Stimulated activated naive B cell treated with anti-CD40 and anti-IgM and Interleukin-4, amounts not matched to agents 10 μg/mL and 1 μg/mL and 100 μg/mL, for 72 hours (primary cell): ENCODE measurements at places on chromosomes 6 and 20.

DNA sequence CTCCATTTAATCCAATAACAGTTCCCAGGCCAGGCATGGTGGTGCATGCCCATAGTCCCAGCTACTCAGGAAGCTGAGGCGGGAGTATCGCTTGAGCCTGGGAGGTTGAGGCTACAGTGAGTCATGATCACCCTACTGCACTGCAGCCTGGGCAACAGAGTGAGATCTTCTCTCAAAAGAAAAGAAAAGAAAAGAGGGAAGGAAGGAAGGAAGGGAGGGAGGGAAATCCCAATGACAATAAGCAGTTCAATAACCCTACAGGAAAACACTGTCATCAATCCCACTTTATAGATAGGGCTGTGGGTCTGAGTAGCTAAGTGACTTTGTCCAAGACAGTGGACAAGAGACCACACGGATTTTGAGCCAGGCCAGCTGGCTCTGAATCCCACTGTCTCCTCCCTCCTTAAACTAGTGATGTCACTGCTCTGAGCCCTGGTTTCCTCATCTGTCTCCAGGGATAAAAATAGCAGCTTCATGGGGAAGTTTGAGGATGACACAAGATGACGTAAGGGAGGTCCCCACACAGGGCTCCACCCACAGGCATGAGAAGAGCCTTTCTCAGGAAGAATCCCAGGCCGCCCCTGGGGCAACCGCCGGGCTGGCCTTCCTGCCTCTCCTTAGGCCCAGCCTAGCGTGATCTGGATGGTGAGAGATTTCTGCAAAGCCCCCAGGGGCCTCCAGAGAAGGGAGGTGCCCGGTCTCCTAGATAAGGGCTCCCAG is 7.2 kb upstream of the TRIB3 start:
- no peak for DNase-seq

DNA sequence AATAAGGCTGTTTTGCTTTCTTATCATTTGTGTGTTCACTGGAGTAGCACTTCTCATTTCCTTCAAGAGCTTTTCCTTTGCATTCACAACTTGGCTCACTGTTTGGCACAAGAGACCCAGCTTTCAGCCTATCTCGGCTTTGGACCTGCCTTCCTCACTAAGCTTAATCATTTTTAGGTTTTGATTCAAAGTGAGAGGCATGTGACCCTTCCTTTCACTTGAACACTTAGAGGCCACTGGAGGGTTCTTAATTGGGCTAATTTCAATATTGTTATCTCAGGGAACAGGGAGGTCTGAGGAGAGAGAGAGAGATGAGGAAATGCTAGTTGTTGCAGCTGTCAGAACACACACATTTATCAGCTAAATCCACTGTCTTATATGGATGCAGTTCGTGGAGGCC is 82.9 kb upstream of the SCAF8 start:
- DNase-seq = no peak

GRCh38 chr6:44152533-44152932 is 6.1 kb upstream of the CAPN11 start:
- DNase-seq = no peak

GRCh38 chr6:147154454-147154853 is 49.8 kb upstream of the STXBP5 start:
- DNase-seq = no peak

- DNase-seq = no peak
Measured at GRCh38 chr20:57876163-57876562, 166.3 kb upstream of the PMEPA1 start.

GRCh38 chr6:106101466-106101865 is 15.3 kb downstream of the PRDM1 start:
- no peak for DNase-seq

- DNase-seq = no peak
Measured at GRCh38 chr6:127554435-127555006, 22.5 kb upstream of the C6orf58 start.

DNA sequence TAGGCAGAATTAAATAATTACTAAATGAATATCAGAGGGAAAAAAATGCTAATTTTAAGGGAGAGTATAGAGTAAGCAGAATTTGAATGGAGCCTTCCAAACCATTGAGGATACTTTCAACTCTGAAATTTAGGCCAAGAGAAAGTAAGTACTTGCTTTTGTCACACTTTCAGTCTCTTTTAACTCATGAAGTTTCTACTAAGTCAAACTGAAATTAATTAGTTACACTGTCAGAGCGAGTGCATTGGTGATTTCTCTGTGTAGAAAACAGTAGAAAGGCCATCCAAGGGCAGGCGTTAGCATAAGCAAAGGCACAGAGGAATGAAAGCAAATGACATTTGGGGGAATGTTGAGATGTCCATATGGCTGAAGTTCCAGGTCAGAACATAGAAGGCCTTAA is 92.9 kb downstream of the PLEKHG1 start:
- no peak for DNase-seq

DNA sequence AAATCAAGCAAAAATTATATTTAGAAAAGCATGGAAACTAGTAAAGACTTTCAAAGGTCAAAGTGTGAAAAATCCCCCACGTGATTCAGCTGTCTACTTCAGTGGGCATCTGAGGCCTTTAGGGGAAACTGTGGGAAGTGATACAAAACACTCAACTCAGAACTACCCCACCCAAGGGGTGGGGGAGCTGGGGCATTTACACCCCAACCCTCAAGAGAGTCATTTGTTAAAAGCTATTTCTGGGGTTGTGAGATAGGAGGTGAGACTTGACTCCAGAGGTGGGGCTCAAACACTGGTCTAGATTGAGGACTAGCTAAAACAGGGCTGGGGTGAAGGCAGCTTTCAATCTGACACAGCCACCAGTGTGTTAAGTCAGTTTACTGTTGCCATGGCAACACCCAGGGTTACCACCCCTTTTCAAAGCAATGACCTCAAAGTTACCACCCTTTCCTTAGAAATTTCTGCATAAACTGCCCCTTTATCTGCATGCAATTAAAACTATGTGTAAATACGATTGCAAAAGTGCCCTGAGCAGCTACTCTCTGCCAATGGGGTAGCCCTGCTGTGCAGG is 9.9 kb upstream of the GTSF1L start:
- peak; percentile 83 for DNase-seq

- peak; percentile 23 for DNase-seq
Measured at GRCh38 chr20:41138475-41139226, 1.3 kb downstream of the PLCG1 start.

- DNase-seq = no peak
Measured at GRCh38 chr6:41824571-41825569, 37.4 kb downstream of the TOMM6 start.
